ENCODE measurements at places on chromosomes 1 and 21. TPM values are rescaled to one million over a fixed set of nuclear protein-coding genes. Genes with fewer than 3 reads are reported as not detected.

DNA sequence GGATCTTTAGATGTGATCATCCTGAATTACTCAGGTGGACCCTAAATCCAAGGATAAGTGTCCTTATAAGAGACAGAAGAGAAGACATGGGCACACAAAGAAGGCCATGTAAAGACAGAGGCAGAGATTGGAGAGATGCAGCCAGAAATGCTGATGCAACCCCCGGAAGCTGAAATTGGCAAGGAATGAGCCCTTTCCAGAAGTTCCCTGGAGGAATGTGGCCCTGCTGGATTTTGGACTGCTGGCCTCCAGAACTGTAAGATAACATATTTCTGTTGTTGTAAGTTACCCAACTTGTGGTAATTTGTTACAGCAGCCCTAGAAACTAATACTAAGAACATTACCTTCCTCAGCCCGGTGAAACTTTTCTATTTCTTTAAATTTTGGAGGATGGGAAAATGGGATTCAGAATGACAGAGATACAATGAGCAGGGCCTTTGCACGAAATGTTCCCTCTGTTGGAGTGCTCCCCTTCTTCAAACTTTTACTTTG lies 11.2 kb upstream of the PLPP3 start:
- no peak for DNase-seq

DNA sequence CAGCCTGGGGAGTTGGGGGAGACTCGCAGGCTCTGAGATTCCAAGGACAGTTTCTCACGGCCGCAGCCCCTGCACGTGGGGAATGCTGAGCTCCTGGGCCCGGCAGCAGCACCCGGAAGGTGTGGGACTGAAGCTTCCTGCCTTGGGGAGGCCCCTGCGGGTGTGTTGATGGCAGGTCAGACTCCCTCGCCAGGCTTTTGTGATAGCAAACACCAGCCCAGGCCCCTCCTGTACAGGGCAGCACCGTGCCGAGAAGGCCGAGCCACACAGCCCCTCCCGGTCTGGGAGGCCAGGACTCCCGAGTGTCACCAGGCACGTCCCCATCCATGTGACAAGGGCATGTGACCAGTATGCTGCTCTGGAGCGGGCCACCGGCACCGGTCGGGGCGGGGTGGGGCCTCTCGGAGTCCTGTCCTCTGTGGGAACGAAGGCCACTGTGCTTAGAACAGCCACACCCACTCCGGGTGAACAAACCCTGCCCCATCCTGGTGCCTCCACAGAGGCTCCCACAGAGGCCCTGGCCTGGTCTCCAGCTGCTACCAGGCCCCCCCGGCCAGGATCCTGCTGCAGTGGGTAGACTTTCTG lies 31.1 kb upstream of the ARHGEF16 start:
- DNase-seq, result no peak

- no peak for DNase-seq
Measured at GRCh38 chr1:115400891-115401290, 62.8 kb upstream of the NGF start.

Gene NRAS
- total RNA-seq, result 33.6 TPM

GRCh38 chr1:152002960-152003359 lies 9.3 kb upstream of the S100A10 start:
- no peak for DNase-seq

DNA sequence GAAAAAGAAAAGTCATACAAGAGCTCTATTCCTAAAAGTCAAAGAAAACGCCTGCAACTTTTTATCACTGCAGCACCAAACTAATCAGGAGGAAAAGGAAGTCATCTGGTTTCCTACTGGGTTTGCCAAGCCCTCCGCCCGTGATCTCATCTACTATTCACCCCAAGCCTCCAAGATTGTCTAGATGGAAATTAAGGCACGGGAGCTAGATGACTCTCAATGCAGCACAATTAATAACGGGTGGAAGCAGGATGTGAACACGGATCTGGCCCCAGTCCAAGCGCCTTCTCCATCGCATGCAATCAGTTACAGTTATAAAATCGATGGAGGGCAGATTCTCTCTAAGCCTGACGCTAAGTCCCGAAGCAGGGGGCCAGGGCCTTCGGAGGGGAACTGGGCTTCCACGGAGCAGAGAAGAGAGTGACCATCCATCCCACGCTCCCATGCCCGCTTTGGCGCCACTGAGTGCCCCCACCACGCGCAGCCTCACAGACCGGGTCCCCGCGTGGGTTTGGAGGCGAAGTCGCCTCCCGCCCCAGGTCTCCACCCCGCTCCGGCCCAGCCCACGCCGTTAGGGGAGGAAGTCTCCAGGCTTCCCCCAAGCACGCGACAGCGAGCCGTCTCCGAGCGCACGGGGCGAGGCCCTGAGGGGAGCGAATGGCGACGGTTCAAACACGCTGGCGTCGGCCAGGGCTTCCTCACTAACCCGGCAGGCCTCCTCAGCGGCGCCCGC lies 1.8 kb downstream of the HSF2BP start:
- no peak for DNase-seq

Gene CHI3L1
- not detected for total RNA-seq

DNA sequence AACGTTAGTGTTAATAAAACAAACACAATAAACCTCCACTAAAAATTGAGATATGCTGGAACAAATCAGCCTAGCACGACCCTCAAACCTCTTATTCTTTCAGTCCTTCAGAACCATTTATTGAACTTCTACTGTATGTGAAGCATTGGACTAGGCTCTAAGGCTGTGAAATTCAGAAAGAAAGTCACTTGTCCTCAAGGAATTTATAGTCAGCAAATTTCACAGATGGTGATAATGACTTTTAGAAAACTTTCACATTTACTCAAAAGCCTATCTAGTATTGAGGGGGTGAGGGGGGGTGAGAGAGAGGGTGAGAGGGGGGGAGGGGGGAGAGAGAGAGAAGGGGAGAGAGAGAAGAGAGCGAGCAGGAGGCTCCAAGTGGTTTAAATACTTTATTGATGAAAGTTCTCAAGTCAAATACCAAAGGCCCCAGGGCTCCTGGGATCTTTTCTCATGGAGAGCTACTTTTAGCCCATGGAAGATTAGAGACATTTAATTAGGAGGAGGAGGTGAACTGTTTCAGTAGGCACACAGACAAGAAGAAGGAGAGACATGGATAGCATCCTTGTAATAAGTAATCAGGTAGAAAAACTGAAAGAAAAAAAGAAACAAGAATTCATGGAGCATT lies 66.3 kb upstream of the SSX2IP start:
- no peak for DNase-seq

DNA sequence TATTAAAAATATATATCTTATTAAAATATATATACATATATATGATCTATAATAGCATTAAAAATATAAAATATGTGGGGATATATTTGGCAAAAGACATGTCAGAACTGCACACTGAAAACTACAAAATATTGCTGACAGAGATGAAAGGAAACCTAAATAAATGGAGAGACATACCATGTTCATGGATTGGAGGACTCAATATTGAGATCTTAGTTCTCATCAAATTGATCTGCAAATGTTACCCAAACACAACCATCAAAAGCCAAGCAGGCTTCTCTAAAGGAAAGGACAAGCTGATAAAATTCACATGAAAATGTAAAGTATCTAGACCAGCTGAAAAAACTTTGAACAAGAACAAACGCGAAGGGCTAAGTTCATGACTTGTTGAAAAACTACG lies 7.2 kb downstream of the NADK start:
- DNase-seq, result no peak

DNA sequence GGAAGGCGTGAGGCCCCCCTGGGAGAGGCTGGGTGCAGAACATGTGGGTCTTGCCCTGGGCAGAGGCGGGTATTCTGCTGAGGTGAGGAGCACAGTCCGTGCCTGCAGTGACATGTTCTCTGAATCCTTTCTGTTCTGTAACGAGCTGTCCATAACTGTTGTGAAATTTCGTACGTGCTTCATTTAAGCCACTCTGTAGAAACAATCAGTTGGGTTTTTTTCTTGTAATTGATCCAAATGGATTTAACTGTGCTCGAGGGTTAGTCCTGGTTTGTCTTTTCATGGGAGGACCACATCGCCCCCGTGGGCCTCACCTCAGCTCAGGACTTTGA lies 45.4 kb upstream of the DIP2A start:
- no peak for DNase-seq

GRCh38 chr1:3891329-3891865 lies 8.7 kb downstream of the C1orf174 start:
- no peak for DNase-seq

DNA sequence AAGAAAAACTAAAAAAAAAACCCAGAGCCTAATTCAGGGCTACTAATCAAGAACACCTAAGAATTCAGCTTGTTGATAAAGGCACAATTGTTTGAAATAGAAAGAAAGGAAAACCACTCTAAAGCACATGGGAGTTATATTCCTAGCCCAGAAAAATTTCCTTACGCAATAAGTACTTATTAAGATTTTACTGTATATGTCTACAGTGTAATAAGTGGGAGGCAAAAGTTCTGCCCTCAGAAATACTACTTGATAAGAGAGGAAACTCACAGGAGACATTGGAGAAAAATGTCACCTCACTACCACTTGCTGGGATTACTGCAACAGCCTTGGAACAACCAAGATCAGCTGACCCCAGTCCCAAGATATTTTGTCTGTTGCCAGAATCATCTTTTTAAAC lies 66.1 kb downstream of the IARS2 start:
- no peak for DNase-seq

DNA sequence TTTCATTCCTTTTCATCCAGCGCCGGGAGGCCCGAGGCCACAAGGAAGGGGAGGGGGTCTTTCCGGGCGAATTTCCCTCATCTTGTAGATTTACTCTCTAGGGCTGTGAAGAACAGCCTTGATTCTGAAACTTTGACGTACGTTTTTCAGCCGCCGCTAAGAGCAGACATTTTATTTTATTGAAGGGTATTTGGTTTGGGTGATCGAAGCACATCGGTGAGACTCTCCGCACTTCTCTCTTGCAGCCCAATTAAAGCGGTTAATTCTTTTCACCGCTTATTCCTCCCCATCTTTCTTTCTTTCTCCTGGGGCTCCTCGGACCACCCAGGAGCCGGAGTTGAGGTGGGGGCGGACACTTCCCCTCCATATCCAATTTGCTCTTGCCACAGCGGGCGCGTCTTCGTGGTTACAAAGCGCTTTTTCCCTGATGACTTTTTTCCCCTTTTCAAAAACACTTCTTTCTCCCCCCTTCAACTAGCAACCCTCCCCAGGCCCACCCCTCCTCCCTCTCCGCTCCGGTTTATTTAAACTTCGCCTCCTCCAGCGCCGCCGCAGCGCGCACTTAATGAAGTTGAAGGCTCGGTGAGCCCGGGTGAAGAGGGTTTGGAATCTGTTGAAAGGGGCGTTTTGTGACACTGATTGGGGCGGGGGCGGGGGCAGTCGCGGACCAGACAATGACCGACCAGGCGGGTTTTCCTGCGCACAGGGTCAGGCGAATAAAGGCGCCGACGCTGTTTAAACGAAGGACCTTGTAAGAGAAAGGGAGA lies 5.9 kb downstream of the FOXD2 start:
- no peak for DNase-seq

GRCh38 chr1:228393268-228393701 lies 13.3 kb downstream of the TRIM11 start:
- no peak for DNase-seq

- DNase-seq, result no peak
Measured at GRCh38 chr21:45207839-45208626, 79.7 kb downstream of the POFUT2 start.

Gene POU3F1
- 1.7 TPM for total RNA-seq

Gene LCE1F
- total RNA-seq, result not detected

DNA sequence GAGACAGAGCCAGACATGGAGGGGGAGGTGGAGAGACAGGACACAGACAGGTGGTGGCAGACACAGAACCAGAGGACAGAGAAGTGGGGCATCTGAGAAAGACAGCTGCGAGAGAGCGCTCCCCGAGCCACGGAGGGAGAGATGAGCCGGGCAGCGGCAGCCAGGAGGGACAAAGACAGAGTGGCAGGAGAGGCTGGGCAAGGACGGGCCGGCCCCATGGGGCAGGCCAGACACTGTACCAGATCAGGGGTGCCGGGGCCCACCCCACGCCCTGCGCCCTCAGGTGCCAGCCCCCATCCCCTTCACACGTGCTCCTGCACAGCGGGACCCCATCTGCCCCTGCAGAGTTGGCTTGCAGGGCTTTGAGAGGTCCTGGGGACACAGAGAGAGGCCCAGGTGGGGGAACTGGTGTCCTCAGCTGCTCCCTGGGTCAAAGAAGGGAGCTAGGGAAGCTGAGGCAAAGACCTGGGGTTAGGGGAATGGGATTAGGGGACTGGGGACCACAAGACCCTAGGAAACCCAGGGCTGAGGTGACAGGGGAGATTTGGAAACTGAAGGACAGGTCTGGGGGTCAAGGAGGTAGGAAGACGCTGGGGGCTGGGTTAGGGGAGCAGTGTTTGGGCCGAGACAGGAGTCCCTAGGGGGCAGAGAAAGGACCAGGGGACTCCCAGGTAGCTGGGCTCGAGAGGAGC lies 643 bp downstream of the FNDC5 start:
- DNase-seq, result no peak

DNA sequence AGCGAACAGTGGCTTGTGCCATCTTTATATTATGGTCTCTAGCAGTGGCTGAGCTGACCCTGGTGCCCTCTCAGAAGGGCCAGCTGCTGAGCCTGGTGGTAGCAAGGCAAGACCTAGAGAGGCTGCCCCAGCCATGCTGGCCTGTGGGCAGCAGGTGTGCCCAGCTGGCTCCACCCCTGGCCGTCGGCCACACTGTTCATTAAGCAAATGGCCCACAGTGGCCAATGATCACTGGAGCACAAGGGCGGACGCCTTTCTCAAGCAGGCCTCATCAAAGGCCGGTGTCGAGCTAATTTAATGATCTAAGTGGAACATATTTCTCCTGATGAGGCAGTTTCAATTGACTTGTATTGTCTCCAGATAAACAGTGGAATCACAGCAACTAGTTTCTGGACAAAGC lies 89.4 kb downstream of the GRIK3 start:
- DNase-seq, result no peak

Gene SNX7
- not detected for total RNA-seq

GRCh38 chr1:50251702-50252101 lies 143.0 kb downstream of the ELAVL4 start:
- DNase-seq, result no peak

GRCh38 chr21:41876396-41876795 lies 2.7 kb downstream of the PRDM15 start:
- no peak for DNase-seq

- no peak for DNase-seq
Measured at GRCh38 chr1:94641990-94642389, 100.4 kb upstream of the F3 start.

Gene ZSCAN20
- 0.94 TPM for total RNA-seq

Gene REN
- not detected for total RNA-seq

GRCh38 chr1:214324896-214325800 lies 44.2 kb downstream of the SMYD2 start:
- DNase-seq, result no peak

DNA sequence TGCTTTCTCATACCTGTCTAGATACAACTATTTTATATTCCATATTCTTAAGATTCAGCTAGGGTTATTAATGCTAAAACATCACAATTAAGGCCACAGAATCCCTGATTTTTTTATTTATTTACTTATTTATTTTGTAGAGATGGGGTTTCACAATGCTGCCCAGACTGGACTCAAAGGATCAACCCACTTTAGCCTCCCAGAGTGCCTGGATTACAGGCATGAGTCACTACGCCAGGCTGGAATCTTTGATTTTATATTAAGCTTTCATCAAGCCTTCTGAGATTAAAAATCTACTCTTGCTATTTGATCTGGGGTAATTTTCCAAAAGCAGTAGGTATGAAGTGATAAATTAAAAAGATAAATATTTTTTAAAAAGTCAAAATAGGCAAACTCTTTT lies 38.9 kb downstream of the MCOLN2 start:
- DNase-seq, result no peak

Gene TSPAN1
- total RNA-seq, result not detected

Gene KRTAP19-3
- not detected for total RNA-seq

Measured in CD4-positive, CD25-positive, alpha-beta regulatory T cell (primary cell).